ENCODE measurements at places on chromosomes 3 and 15.

DNA sequence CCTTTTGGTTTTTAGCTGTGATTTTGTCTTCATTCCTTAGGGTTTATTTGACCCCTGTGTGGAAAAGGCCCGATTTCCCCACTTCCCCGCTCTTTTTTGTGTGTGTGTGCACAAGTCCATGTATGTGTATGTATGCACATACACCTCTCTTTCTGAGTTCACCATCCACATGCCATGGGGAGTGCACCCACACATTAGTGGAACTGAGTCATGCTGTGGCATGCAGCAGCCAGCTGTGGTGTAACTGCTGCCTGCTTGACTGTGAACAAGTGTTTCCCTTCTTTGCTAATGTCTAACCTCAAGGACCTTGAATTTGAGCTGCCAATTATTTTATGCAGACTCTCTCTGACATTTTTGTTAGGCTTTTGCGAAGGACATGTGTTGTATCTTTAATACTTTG lies 434.9 kb upstream of the TPM1 start:
- DNase-seq, result no peak

DNA sequence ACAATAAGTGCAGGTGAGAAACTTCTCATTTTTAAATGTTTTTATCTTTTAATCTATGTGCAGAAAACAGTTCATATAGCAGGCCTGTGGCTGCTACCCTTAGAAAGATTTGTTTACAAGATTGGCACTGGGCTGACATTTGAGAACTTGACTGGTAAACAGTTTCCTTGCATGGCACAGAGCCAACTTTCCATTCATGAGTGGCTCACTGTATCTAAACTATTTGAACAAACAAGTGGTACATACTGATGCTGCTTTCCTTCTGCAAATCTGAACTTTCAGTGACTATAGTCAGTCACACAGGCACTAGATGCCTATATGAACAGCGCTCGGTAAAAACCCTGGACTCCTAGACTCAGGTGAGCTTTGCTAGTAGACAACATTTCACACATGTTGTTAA lies 6.3 kb upstream of the GTPBP8 start:
- DNase-seq, result no peak

DNA sequence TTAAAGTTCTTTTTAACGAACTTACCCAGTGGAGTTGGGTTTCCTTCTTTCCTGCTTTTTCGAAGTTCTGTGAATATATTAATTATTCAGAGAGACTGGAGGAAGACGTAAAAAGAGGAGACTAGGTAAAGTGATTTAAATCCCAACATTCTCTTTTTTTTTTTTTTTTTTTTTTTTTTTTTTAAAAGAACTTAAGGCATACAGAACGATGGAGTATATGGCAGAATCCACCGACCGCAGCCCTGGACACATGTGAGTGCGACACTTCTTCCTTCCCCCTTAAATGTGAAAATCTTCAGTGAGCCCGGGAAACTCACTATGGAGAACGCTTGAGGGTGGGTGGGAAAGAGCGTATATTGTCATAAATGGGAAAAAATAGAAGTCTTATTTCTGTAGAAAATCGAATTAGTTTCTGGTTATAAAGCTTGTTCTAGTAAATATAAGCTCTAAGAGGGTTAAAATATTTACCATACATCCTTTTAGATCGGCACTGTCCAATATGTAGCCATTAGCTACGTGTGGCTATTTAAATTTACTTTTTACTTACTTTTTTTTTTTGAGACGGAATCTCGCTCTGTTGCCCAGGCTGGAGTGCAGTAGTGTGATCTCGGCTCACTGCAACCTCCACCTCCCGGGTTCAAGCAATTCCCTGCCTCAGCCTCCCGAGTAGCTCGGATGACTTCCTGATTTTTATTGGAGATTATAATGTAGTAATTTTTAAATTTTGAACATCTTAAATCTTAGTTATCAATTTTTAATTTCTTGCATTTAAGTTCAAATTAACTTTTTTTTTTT lies 892 bp downstream of the NMD3 start:
- DNase-seq, result no peak

GRCh38 chr15:91338766-91339165 lies 238.7 kb downstream of the SV2B start:
- DNase-seq, result no peak

- no peak for DNase-seq
Measured at GRCh38 chr15:80693682-80694610, 1.2 kb upstream of the ABHD17C start.

- DNase-seq, result no peak
Measured at GRCh38 chr3:194091141-194091540, 44.8 kb upstream of the HES1 start.

Data from GM12864 (cell line).